RCC 7860 (cell line): ENCODE measurements at places on chromosomes 5 and 9.
A peak's percentile ranks its signal among the peaks of the same experiment; 100 is the strongest.

DNA sequence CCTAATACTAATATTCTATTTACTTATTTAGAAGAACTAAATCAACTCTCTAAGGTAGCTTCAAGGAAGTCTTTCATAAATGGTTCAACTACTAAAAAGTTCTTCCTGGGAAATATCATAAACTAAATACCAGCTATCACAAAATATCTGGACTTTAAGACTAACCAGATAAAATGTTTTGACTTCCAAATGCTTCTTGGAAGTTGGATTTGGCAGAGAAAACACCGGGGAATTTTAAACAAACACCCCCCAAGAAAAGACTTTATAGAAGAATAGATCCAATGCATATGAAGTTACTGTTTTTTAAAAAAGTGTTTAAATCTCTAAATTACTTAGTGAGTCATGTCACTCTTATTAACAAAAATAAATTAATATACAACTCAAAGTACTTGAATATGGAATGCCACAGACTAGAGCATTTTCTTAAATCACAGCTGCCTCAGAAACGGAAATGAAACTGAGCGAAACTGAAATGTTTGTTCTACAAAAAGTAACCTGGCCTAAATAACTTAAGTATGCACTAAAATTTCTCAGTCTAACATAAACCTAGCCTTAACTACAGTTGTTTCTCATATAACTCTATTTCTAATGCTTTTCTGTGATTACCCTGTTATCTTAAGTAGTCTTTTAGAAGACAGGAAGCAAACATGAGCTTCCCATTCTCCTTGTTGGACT lies 6.8 kb downstream of the ABCA1 start:
- DNase-seq, result no peak

GRCh38 chr5:137619191-137619870 lies 116.6 kb downstream of the KLHL3 start:
- peak; percentile 24 for DNase-seq

DNA sequence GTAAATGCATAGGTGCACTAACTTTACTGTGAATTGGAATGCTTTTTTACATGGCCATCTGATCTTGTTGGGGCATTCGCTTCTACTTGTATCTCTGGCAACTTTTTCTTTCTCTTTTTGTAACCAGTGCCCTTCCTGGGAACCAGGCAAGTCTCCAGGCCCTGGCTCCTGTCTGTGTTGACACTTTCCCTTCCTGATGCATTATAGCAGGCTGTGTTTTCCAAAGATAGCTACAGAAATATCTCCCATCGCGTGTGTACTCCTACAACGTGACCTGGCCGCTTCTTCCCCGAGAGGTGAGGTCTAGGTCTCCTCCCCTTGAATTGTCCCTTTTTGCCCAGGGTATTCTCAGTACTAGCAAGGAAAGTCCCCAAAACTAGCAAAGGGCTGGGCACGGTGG lies 81.1 kb upstream of the SPIN1 start:
- no peak for DNase-seq

GRCh38 chr5:144177548-144177947 lies 6.9 kb downstream of the KCTD16 start:
- no peak for DNase-seq

GRCh38 chr5:39533749-39534148 lies 109.0 kb upstream of the DAB2 start:
- no peak for DNase-seq

DNA sequence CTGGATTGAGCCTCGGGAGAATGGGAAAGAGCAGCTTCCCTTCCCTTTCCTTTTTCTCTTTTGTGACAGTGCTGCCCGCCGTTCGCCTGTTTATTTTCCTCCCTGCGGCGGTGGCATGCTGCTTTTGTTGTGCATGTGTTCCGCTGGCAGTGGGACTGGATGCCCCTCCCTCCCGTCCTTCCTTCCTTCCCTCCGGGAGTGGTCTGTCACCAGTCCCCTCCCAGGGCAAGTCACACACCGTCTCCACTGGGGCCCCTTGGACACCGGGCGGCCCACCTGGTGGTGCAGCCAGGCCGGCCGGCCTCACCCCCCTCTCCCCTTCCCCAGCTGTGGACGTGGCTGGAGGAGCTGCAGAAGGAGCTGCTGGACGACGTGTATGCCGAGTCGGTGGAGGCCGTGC lies 214.7 kb downstream of the TRIO start:
- DNase-seq, result no peak

DNA sequence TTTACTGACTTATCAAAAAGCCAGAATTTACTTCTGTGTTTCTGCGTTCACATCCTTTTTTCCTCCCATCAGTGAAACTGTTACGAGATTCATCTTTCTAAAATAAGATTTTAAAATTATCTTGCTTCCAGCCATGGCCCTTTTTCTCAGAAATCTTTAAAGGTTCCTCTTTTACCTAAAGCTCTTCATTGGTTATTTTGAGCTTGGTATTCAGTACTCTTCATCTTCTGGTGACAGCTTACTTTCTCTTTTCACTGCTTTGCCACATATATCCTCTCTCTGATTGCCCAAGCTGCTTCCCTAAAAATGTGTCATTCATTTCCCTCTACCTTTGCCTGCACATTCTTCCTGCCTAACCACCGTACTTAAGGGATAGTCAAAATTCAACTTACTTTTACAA lies 32.3 kb downstream of the TGFBR1 start:
- DNase-seq, result no peak

GRCh38 chr5:88660264-88660946 lies 222.6 kb downstream of the MEF2C start:
- peak; percentile 80 for DNase-seq

DNA sequence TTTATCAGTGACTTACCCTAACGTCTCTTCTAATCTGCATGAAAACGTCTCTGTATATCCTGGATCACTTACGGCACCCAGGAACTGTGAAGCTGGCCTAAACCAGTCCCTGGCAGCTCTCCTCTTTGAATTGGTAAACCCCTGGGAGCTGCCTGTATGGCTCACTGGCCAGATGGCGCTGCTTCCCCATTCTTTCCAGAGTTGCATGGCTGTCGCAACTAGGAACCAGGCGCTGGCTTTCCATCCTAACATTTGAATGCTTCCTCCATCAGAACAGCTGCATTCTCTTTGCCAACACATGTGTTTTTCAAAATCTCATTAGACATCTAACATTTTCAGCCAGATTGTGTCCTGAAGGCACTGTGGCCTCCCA lies 8.0 kb upstream of the PCA3 start:
- DNase-seq, result no peak
